ENCODE measurements at places on chromosomes 3 and 15.

DNA sequence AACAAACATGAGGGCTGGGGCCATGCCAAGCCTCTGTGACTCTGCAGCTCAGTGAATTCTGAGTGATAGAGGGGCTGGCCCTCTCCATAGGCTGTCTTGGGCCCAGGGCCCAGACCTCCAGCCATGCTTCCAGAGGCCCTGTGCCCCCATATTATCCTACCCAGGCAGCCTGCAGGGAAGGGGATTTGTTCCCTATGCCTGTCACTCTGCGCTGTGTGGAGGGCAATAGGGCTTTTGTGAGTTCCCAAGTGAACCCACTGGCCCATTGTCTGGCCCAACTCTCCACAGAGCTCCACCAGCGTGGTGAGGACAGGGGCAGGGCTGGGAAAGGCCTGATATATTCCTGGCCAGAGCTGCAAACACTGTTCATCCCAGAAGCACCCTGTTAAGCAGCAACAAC, 113.2 kb downstream of the EPHB1 start:
- DNase-seq, result no peak

DNA sequence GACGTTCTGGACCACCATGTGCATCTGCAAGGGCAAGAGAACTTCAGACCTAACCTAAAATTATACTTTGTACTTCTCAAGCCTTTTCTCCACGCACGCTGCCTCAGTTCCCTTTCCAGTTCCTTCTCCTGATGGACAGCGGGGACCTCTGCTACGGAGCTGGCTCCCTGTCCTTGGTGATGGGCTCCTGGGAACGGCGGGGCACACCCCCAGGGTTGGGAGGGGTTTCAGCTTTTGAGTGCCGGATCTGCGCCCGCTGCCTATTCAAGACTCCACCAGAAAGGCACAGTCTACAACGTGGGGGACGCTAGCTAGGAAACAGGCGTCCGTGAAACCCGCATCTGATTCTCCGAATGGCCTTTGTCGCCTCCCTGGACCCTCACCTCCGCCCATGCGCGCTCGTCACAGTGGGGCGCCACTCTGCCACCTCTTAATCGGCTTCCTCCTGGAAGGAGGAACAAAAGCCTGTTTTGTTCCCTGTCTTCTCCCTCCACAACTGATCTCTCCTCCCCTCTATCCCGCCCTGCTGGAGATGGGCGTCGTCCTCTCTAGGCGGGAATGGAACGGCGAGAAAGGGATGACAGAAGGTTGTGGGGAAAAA, 2.2 kb downstream of the GPR149 start:
- no peak for DNase-seq

GRCh38 chr3:190375246-190375645, 12.7 kb upstream of the CLDN16 start:
- DNase-seq, result no peak

- DNase-seq, result no peak
Observed at GRCh38 chr3:124791639-124792151, 61.4 kb downstream of the UMPS start.

- DNase-seq, result no peak
Observed at GRCh38 chr15:78048628-78048920, 28.9 kb downstream of the TBC1D2B start.

- DNase-seq, result no peak
Observed at GRCh38 chr3:176341963-176342362, 855.3 kb downstream of the TBL1XR1 start.

GRCh38 chr15:39270934-39271333, 309.9 kb upstream of the THBS1 start:
- no peak for DNase-seq

DNA sequence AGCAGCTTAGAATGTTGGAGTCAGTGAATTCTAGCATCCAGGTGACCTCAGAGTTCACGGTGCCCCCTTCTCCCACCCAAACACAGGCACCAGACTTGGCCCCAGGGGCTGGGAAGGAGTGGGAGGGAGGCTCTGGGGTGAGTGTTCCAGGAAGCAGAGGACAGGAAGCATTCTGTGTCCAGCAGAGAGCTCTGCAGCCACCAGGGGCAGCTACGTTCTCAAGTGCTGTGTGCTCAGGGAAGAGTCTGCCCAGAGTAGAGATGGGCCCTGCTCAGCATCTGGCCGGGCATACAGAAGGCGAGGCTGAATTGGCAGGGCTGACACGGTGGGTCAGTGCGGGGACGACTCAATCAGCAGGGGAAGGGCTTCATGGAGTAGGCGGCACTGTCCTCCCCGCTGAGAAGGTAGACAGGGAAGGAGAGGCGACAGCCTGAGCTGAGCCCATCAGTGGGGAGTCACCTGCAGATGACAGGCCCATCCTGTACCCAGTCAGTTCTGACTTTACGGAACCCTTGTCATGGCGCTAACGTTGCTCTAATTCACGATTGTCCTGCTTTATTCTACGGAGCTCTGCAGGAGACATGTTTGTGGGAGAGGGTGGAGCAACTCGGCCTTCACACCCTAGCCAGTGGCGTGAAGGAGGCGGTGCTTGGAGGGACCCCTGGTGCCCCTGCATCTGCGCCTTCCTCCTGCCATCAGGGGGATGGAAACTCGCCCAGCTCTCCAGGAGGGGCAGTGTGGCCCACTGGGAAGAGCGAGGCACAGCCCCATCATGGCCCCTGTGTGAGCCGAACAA, 82.2 kb downstream of the C3orf70 start:
- peak; percentile 51 for DNase-seq

DNA sequence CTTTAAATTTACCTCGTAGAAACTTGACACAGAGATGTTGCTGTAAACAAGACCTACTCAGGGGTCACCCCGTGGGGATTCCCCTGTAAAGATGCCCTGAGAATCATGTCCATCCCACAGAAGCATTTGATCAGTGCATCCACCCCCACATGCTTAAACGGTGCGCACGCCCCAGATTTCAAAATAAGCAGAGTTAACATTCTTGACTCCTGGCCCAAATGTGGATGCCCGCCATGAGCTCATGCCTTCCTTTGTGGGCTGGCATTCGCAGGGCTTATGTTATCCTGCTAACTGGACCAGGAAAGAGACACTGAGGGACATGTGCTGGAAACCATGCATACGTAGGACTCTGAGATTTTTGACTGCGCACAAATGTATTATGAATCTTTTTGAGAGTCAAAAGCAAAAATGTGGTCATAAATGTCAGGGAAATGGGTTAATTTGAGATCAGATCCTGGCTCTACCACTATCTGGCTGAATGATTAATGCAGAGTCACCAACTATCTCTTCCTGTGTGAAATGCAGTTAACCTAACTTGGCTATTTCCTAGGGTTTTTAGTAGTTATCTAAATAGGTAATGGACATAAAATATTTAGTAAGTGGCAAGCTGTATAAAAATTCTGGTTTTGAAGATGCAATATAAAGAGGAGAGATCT, 9.1 kb upstream of the TP63 start:
- no peak for DNase-seq

DNA sequence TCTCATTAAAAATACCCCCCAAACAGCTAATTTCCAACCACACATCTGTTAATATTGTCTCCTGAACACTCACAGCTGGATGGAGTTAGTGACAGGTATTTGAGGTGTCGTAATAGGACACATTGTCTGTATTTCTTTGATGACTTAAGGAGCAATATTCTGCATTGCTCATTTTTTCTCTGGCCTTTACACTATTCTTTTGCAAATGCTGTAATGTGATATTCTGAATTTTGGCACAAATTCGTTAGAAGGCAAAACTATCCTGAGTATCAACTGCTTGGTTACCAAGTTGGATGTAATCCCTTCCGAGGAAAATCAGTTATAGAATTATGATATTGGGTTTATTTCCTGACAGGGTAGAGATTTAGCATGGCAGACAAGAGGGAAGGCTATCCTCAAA, 1030.2 kb downstream of the MCTP2 start:
- no peak for DNase-seq

DNA sequence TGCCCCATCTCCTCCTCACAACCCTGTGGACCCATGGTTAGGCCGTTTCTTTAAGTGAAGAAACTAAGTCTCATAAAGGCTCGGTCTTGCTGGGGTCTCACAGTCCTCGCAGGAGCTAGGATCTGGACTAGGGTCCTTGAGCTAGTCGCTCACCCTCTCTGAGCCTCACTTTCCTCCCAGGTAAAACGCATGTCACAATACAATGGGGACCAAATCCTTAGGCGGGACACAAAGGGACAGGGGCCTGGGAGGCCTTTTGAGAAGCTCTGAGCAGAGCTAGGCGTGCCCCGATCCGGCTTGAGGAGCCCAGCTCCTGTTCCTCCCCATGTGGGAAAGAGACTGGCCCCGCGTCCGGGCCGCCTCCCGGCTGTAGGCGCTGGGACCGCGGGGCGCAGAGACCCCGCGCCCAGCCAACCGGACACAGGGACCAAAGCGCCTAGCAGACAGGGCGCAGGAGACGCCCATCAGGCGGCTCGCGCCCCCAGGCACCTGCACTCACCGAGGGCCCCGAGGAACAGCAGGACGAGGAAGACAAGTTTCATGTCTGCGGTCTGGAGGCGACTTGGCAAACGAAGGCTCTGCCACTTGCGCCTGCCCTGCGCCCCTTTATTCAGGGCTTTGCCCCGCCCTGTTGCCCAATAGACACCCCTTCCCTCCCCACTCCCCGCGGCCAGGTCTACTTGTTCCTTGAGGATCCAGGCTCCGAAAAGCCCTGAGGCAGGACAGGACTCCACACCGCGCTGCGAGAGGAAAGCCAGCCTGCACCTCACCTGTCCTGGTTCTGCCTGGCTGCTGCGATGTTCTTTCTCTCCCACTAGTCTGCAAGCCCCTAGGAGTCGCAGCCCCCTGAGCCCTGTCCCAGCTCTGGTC, at the start of gene LTF:
Gene LTF, minus strand, starts transcription at position 580 of the 870 bp plus-strand sequence. Its CDS starts 38 bp downstream, at position 542.
- no peak for DNase-seq

GRCh38 chr3:33377931-33378330, 62.3 kb downstream of the UBP1 start:
- no peak for DNase-seq

DNA sequence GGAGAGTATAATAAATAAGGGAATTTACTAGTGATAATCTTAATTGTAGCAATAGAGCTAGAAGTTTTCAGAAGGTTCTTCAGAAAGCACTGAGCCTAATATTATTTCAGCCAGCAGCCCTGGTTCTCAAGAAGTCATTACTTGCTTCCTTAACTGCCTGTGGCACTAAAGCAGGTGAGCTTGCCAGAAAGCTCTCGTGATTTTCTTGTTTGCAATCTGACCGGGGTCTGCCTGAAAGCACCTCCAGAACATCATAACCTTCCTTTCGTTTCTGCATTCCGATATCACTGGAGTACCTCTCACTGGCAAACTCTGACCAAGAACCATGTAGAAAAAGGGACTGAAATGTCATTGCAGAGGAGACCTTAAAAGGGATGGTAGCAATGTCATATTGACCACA, 510.3 kb downstream of the ZIC1 start:
- no peak for DNase-seq

DNA sequence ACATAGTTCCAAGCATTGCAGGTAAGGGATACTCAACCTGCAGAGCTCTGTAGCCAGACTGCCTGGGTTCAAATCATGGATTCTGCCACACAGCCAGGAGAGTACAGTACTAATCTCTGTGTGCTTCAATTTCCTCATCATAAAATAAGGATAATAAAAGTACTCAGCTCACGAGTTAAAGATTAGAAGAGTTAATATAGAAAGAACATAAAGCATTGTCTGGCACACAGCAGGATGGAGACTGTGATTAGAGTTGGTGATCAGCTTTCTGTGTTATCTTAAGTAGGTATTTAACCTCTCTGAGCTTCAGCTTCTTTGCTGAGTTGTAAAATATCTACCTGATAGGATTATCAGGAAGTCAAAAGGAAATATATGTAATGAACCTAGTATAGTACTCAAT, 2.7 kb downstream of the CEP70 start:
- DNase-seq, result no peak

DNA sequence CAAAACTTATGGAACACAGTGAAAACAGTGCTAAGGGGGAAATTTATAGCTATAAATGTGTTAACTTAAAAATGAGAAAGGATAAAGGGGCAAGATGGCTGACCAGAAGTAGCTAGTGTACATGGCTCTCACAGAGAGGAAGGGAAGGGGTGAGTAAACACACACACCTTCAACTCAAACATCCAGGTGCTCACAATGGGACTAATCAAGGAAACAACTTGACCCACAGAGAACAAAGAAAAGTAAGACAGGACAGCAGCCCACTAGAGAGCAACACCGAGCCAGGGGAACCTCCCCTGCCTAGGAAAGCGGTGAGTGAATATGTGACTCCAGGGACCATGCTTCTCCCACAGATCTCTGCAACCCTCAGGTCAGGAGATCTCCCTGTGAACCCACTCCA, 85.0 kb upstream of the UBP1 start:
- DNase-seq, result no peak

GRCh38 chr15:65395567-65396202, 17.9 kb upstream of the IGDCC3 start:
- no peak for DNase-seq
